ENCODE measurements at places on chromosomes 11 and 22.

DNA sequence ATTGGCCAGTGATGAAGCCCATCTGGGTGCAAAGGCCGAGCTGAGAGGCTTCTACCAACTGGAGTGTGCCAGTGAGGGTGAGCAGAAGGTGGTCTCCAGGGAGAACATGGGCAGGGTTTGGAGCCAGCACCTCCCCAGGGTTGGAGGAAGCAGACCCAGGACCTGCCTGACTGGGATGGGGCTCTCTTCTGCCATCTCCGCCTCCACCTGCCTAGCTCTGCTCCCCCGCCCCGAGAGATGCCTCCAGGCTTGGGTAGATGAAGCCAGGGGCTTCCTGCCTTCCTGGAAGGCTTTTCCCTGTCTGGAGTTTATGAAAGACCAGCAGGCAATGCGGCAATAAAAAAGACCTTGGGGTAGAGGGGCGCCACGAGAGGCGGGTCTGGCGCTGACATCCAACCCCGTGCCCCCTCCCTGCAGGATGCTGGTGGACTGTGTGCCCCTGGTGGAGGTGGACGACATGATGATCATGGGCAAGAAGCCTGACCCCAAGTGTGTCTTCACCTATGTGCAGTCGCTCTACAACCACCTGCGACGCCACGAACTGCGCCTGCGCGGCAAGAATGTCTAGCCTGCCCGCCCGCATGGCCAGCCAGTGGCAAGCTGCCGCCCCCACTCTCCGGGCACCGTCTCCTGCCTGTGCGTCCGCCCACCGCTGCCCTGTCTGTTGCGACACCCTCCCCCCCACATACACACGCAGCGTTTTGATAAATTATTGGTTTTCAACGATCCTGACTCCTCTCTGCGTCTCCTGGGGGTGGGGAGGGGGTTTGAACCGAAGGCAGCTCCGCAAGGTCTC is 3.3 kb downstream of the SELENOM start:
- H3K27me3 ChIP-seq, result peaks cover 23% of the 10 kb centered on the region
- no peak overlapping the region for H3K27ac ChIP-seq
- H3K36me3 ChIP-seq, result no peaks in the 10 kb centered on the region
- peak; percentile 49 for DNase-seq
- peaks cover 13% of the 10 kb centered on the region for H3K4me1 ChIP-seq

DNA sequence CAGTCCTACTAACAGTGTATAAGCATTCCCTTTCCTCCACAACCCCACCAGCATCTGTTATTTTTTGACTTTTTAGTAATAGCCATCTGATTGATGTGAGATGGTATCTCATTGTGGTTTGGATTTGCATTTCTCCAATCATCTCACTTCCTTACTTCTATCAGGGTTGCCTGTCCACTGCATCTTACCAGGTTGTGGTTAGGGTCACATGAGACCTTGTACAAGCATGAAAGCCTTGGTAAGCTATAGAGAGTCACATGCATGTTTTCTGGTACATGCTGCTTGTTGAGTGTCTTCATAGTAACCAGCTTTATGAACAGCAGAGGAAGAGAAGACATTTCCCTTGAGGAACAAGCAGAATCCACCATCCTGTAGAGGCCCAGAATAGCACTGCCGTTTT is 102.9 kb upstream of the PAX6 start:
- H3K36me3 ChIP-seq, result no peaks in the 10 kb centered on the region
- DNase-seq, result no peak
- no peaks in the 10 kb centered on the region for H3K27me3 ChIP-seq

- no peak for DNase-seq
- no peak overlapping the region for H3K4me3 ChIP-seq
- no peaks in the 10 kb centered on the region for H3K4me1 ChIP-seq
- no peaks in the 10 kb centered on the region for H3K36me3 ChIP-seq
- no peak overlapping the region for H3K27ac ChIP-seq
- H3K27me3 ChIP-seq, result no peaks in the 10 kb centered on the region
These were observed 471.4 kb downstream of the SOX6 start for GRCh38 chr11:15884777-15885540.

GRCh38 chr11:68099474-68100405 is 21.4 kb downstream of the CHKA start:
- no peak overlapping the region for H3K27ac ChIP-seq
- H3K36me3 ChIP-seq, result no peaks in the 10 kb centered on the region
- H3K4me1 ChIP-seq, result no peaks in the 10 kb centered on the region
- H3K27me3 ChIP-seq, result no peaks in the 10 kb centered on the region
- no peak for DNase-seq
- H3K4me3 ChIP-seq, result no peak overlapping the region

DNA sequence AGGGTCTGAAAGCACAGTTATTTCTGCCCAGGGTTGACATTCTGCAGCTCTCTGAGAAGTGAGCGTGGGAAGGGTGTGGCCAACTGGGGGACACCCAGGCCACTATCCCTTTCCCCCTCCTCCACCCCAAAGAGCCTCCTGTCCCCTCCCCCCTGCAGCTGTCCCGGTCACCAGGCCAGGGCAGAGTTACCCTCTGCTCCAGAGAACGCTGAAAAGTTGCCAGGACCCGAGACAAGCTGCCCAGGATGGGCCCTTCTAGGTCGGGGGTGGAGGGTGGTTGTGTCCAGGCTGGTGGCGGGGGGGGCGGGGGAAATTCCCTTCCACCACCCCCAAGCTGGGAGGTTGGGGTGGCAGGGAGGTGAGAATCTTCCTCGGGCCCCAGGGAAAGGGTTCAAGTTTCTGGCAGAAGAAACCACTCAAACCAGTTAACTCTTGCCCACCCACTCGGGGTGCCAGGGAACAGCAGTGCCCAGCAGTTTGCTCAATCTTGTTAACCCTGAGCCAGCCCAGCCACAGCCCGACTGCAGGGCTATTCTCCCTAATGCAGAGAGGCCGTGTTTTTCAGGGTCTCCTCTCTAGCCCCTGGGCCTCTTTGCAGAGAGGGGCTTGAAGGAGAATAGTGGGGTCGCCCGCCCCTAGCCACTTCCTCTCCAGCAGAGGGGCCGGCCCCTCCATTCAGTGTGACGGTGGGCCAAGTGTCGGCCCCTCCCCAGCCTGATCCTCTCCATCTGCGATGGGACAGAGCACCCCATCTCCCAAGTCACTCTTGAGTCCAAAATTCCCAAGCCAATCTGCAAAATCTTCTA is 697 bp downstream of the LGALS1 start:
- no peaks in the 10 kb centered on the region for H3K36me3 ChIP-seq
- H3K27ac ChIP-seq, result no peak overlapping the region
- peaks cover 2% of the 10 kb centered on the region for H3K27me3 ChIP-seq

GRCh38 chr11:34616830-34617504 is 3.9 kb upstream of the EHF start:
- no peaks in the 10 kb centered on the region for H3K36me3 ChIP-seq
- no peaks in the 10 kb centered on the region for H3K27me3 ChIP-seq
- H3K27ac ChIP-seq, result no peak overlapping the region
- H3K4me1 ChIP-seq, result no peaks in the 10 kb centered on the region

- H3K27ac ChIP-seq, result no peak overlapping the region
- H3K4me1 ChIP-seq, result no peaks in the 10 kb centered on the region
These were observed 54.5 kb upstream of the MPEG1 start for GRCh38 chr11:59267196-59267595.

GRCh38 chr11:3631331-3631730 is 10.5 kb downstream of the ART5 start:
- H3K36me3 ChIP-seq, result no peaks in the 10 kb centered on the region
- DNase-seq, result no peak

DNA sequence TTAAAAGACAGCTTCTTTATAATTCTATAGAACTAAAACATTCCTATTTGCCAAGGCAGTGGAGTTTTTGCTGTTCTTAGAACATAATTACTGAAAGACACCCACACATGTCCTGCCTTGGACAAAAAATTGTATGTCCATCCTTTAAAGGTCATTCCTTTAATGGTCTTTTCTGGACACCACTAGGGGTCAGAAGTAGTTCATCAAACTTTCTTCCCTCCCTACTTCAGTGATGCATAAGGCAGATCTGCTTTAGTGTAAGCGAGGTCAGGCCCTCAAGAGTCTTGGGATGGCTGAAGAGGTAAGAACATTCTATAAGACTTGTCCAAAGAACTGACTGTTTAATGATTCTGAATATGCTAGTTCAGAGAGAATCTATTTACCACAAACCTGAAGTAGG is 4.3 kb upstream of the OR51V1 start:
- no peak overlapping the region for H3K4me3 ChIP-seq
- no peaks in the 10 kb centered on the region for H3K4me1 ChIP-seq
- H3K27ac ChIP-seq, result no peak overlapping the region
- no peak for DNase-seq
- H3K36me3 ChIP-seq, result no peaks in the 10 kb centered on the region

DNA sequence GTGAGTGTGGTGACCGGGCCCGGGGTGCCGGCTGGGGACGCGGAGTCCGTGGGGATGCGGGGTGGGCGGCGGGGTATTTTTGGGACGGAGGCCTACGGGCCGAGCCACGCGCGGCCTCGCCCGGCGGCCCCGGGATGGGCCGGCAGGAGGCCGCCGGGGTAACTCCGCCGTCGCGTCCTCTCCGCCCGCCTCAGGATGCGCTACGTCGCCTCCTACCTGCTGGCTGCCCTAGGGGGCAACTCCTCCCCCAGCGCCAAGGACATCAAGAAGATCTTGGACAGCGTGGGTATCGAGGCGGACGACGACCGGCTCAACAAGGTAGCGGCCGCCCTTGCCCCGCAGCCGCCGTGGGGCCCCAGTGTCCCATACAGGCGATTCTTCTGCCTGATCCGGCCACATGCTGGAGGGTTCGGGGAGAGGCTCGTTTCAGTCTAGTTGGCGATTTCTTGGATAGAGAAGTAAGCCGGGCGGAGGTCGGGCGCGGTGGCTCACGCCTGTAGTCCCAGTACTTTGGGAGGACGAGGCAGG is 337 bp downstream of the RPLP2 start:
- no peak for DNase-seq
- H3K27me3 ChIP-seq, result no peaks in the 10 kb centered on the region
- peaks cover 28% of the 10 kb centered on the region for H3K36me3 ChIP-seq
- peak overlapping the region; percentile 100 for H3K4me3 ChIP-seq

DNA sequence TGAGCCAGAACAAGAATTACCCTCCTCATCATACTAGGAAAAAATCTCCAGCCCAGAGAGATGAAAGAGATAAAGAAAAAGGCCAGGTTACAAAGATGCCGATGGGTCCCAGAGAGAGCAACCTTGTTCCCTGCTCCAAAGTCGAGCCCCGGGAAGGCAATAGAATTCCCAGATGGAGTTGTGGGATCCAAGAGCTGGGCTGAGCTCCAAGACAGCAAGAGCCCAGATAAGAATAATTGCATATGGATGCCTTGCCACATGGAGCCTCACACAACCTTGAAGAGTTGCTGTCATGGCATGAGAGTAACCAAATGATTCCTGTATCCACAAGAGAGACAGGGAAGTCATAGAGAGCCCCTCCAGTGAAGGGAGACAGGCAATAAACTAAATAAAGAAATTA is 30.9 kb downstream of the IL10RA start:
- no peaks in the 10 kb centered on the region for H3K27me3 ChIP-seq
- no peaks in the 10 kb centered on the region for H3K4me1 ChIP-seq
- H3K27ac ChIP-seq, result no peak overlapping the region
- DNase-seq, result no peak

DNA sequence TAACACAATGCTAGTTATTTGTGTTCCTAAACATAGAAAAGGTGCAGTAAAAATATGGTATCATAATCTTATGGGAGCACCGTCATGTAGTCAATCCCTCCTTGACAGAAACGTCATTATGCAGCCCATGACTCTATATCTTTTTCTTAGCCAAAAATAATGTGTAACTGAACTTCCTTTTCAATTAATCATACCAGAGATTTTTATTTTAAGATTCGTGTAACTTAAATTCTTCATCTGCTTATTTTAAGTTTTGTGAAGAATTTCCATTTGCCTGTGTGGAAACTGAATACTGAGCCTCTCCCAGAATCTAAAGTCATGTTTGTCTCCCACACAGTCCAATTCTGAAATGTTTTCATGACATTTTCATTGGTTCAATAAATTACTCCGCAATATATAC is 699.1 kb downstream of the KCNA4 start:
- H3K27me3 ChIP-seq, result no peaks in the 10 kb centered on the region
- H3K4me1 ChIP-seq, result no peaks in the 10 kb centered on the region
- H3K36me3 ChIP-seq, result no peaks in the 10 kb centered on the region
- DNase-seq, result no peak

- H3K4me3 ChIP-seq, result no peak overlapping the region
- H3K4me1 ChIP-seq, result no peaks in the 10 kb centered on the region
- no peak overlapping the region for H3K27ac ChIP-seq
- no peak for DNase-seq
These were observed 140.7 kb upstream of the CTSC start for GRCh38 chr11:88478136-88478815.

- H3K4me1 ChIP-seq, result no peaks in the 10 kb centered on the region
- H3K27ac ChIP-seq, result no peak overlapping the region
- no peaks in the 10 kb centered on the region for H3K36me3 ChIP-seq
- no peaks in the 10 kb centered on the region for H3K27me3 ChIP-seq
- DNase-seq, result no peak
These were observed 14.5 kb downstream of the SCGB1A1 start for GRCh38 chr11:62433141-62433903.

- DNase-seq, result no peak
- no peaks in the 10 kb centered on the region for H3K4me1 ChIP-seq
- no peak overlapping the region for H3K27ac ChIP-seq
- H3K36me3 ChIP-seq, result no peaks in the 10 kb centered on the region
These were observed 3.6 kb upstream of the SLC5A4 start for GRCh38 chr22:32258791-32259190.

DNA sequence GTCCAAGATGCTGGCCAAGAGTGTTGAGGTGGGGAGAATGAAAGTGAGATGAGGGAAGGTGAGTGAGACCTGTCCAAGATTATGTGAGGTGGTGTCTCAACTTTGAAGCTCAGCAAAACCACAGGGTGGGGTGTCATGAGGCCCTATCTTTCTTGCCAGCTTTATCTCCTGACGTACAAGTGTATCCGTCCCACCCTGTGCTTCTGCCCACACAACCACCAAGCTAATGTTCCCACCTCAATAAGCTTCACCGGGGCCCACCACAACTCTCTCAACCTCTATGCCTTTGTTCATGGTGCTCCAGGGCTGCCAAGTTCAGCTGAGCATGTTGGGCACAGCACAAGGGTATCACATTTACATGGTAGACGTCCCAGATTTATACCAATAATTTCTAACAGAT is 7.1 kb upstream of the TPST2 start:
- no peaks in the 10 kb centered on the region for H3K27me3 ChIP-seq
- H3K27ac ChIP-seq, result no peak overlapping the region
- no peaks in the 10 kb centered on the region for H3K4me1 ChIP-seq
- no peaks in the 10 kb centered on the region for H3K36me3 ChIP-seq
- no peak overlapping the region for H3K4me3 ChIP-seq
- DNase-seq, result no peak

DNA sequence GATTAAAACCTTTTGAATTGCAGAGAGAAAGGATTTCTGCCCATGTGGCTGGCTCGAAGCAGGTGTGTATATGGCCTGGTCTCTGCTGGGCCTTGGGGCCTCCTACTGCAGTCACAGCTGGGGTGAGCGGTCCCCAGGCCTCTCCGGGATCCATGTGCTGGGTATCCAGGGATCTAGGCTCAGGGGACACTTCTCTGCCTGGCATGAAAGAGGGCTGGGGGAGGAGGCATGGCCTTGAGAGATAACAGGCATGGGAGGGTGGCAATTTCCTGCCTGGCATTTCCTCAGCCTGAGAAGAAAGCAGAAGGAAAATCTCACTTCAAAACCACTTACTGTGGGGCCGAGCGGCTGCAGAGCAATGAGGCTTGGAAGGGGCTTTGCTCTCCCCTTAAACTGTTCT is 20.3 kb upstream of the PARVG start:
- no peaks in the 10 kb centered on the region for H3K27me3 ChIP-seq
- DNase-seq, result no peak
- H3K36me3 ChIP-seq, result no peaks in the 10 kb centered on the region
- no peak overlapping the region for H3K4me3 ChIP-seq

- H3K36me3 ChIP-seq, result no peaks in the 10 kb centered on the region
- H3K4me1 ChIP-seq, result peaks cover 9% of the 10 kb centered on the region
- no peak for DNase-seq
- H3K27ac ChIP-seq, result no peak overlapping the region
- H3K27me3 ChIP-seq, result no peaks in the 10 kb centered on the region
- H3K4me3 ChIP-seq, result no peak overlapping the region
These were observed 1.2 kb downstream of the CCDC34 start for GRCh38 chr11:27361649-27362431.
